Liver (tissue), 10 donors: ENCODE measurements at places on chromosomes 5 and 9.

- H3K27me3 ChIP-seq: no peaks in the 10 kb centered on the region
- no peak for DNase-seq
- no peaks in the 10 kb centered on the region for H3K4me1 ChIP-seq
- no peak overlapping the region for H3K27ac ChIP-seq
Measured at GRCh38 chr9:88891040-88891439, 100.2 kb upstream of the S1PR3 start.

- H3K27me3 ChIP-seq: no peaks in the 10 kb centered on the region
- H3K4me3 ChIP-seq: no peak overlapping the region
- H3K27ac ChIP-seq: no peak overlapping the region
- no peak for DNase-seq
- H3K36me3 ChIP-seq: no peaks in the 10 kb centered on the region
Measured at GRCh38 chr5:84437673-84438315, 53.1 kb upstream of the EDIL3 start.

GRCh38 chr9:107260437-107261081 is 22.5 kb upstream of the RAD23B start:
- no peaks in the 10 kb centered on the region for H3K27me3 ChIP-seq
- peaks cover 1% of the 10 kb centered on the region for H3K4me1 ChIP-seq
- no peak for DNase-seq
- H3K4me3 ChIP-seq: no peak overlapping the region
- H3K36me3 ChIP-seq: no peaks in the 10 kb centered on the region
- H3K27ac ChIP-seq: peak overlapping the region; percentile 45

DNA sequence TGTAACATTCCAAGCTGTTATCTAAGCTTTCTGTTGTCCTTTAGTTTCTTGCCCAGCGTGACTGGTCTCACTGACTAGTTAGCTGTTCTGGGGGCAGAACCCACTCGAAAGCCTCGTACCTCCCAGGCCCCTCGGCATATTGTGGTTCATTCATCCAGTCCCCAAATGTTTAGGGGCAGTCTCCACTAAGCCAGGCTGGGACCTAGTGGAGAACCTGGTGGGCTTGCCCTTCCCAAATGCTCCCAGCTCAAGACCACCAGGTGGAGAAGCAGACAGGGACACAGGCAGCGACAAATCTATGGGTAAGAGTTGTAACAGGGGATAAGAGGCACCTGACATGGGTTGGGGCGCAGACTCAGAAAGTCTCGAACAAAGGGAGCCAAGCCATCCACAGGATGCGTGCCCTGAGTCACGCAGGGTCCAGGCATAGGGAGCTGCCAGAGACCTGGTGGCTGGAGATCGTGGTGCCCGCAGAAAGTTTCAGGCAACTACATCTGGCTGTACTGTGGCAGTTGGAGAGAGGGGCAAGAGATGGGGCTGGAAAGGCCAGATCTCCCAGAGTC is 851 bp upstream of the EEIG1 start:
- H3K27me3 ChIP-seq: no peaks in the 10 kb centered on the region
- no peaks in the 10 kb centered on the region for H3K36me3 ChIP-seq
- peak overlapping the region; percentile 80 for H3K27ac ChIP-seq
- no peak for DNase-seq
- H3K4me3 ChIP-seq: peak overlapping the region; percentile 57
- peaks cover 29% of the 10 kb centered on the region for H3K4me1 ChIP-seq

GRCh38 chr9:86721843-86722705 is 225.2 kb downstream of the GAS1 start:
- no peaks in the 10 kb centered on the region for H3K27me3 ChIP-seq
- no peak overlapping the region for H3K4me3 ChIP-seq
- peaks cover 2% of the 10 kb centered on the region for H3K4me1 ChIP-seq
- no peak overlapping the region for H3K27ac ChIP-seq
- no peaks in the 10 kb centered on the region for H3K36me3 ChIP-seq

- H3K36me3 ChIP-seq: no peaks in the 10 kb centered on the region
- DNase-seq: no peak
- peak overlapping the region; percentile 61 for H3K4me3 ChIP-seq
- H3K27ac ChIP-seq: no peak overlapping the region
Measured at GRCh38 chr9:15553528-15553898, 670 bp downstream of the CCDC171 start.

DNA sequence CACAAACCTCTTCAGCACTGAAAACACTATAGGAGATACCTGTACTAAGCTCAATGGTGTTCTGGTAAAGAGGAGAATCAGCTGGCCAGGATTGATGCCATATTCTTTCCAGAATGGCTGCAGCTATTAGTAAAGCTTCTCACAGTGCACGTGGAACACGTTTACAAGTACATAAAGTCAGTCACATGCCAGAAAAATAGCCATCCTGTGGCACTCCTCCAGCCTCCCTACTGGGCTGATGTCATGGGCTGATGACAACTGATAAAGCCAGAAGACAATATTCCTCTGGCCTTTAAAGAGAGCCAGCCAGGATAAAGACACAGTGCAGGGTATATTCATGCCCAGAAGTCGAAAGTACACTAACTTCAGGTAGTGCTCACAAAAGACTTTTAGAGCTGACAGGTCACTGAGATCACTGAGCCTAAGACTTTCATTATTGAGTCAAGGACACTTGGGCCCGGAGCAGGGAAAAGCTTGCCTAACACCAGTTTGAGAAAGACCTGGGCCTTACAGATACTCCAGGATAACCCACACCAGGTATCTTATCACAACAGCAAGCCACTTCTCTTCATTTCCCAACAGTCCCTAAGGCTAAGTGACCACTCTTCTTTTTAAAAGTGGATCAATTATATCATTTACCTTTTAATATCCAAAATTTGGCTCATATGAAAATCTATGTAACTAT is 29.4 kb downstream of the ABITRAM start:
- DNase-seq: no peak
- H3K27ac ChIP-seq: no peak overlapping the region
- H3K27me3 ChIP-seq: no peaks in the 10 kb centered on the region
- H3K36me3 ChIP-seq: no peaks in the 10 kb centered on the region
- no peak overlapping the region for H3K4me3 ChIP-seq

DNA sequence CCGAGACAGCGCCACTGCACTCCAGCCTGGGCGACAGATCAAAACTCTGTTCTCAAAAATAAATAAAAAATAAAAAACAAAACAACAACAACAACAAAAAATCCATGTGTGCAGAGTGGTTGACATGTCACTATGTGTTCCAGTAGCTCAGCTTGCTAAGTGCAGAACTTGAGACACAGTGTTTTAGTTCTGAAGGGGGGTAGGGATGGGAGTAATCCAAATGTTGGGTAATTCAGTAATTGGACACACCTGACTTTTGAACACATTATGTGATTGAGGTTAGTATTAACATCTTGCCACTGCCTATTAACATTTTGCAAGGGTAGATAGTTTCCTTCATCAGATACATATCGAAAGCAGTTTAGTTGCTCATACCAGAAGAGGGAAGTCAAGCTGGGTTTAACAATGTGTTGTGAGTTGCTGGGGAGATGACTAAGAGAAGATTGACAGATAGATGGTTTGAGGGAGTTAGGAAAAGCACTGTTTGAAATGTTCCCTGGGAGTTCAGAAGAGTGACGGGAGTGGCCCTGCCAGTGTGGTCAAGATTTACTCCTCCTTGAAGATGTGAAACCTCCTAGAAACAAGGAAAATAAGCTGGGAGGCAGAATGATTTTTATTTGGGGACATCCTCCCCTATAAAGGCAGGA is 928 bp downstream of the HACD4 start:
- H3K27me3 ChIP-seq: no peaks in the 10 kb centered on the region
- no peak for DNase-seq
- peak overlapping the region; percentile 67 for H3K27ac ChIP-seq
- no peaks in the 10 kb centered on the region for H3K36me3 ChIP-seq

- H3K4me1 ChIP-seq: peaks cover 15% of the 10 kb centered on the region
- no peaks in the 10 kb centered on the region for H3K27me3 ChIP-seq
- peaks cover 5% of the 10 kb centered on the region for H3K36me3 ChIP-seq
- DNase-seq: no peak
Measured at GRCh38 chr9:21317956-21318923, 13.1 kb upstream of the IFNA5 start.
